Stimulated activated CD8-positive, alpha-beta memory T cell treated with anti-CD3 and anti-CD28 coated beads, Interleukin-2, amount 100 ng/mL, for 1 hour (primary cell): ENCODE measurements at places on chromosomes 3 and 15.

DNA sequence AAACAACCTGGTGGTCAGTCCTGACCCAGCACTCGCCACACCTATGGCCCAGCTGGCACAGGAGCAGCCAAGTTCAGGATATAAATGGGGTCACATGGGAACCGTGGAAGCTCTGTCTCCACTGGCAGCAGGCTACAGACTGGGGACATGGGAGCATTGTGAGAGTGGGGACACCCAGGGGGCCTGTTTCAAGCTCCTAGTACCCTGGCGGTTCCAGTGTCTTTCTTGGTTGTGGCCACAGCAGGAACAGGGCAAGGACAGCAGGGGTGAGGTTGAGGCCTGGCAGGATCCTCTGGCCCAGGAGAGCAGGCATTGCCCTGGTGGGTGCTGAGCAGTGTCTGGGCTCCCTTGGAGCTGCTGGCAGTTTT lies 1.9 kb downstream of the CSK start:
- no peak for DNase-seq

- no peak for DNase-seq
Measured at GRCh38 chr3:156820692-156821080, 5.5 kb upstream of the LEKR1 start.

GRCh38 chr15:48876057-48876456 lies 1.9 kb upstream of the EID1 start:
- no peak for DNase-seq

DNA sequence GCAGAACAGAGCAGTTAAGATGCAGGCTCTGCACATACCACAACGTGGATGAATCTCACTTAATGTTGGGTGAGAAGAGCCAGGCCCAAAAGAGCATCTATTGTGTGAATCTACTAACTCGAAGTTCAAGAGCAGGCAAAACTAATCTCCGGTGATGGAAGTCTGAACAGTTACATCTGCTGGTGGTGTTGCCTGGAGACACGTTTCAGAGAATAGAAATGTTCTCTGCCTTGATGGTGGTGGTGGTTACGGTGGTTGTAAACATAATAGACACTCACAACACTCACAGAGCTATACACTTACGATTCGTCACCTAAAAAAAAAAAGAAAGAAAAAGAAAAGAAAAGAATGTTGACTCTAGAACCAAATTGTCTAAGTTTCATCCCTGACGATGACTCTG lies 86.8 kb downstream of the LIPC start:
- no peak for DNase-seq

DNA sequence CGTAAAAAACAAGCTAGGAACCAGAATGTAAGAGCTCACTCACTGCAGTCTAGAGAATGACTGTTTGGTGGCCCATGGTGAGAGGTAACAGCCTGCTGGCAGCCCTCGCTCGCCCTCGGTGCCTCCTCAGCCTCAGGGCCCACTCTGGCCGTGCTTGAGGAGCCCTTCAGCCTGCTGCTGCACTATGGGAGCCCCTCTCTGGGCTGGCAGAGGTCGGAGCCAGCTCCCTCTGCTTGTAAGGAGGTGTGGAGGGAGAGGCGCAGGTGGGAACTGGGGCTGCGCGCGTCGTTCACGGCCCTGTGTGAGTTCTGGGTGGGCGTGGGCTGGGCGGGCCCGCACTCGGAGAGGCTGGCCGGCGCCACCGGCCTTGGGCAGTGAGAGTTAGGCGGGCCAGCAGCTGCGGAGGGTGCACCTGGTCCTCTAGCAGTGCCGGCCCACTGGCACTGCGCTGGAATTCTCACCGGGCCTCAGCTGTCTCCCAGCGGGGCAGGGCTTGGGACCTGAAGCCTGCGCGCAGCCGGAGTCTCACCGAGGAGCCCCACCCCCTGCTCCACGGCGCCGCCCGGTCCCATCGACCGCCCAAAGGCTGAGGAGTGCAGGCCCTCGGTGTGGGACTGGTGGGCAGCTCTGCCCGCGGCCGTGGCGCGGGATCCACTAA lies 420.6 kb downstream of the RBMS3 start:
- DNase-seq: no peak

DNA sequence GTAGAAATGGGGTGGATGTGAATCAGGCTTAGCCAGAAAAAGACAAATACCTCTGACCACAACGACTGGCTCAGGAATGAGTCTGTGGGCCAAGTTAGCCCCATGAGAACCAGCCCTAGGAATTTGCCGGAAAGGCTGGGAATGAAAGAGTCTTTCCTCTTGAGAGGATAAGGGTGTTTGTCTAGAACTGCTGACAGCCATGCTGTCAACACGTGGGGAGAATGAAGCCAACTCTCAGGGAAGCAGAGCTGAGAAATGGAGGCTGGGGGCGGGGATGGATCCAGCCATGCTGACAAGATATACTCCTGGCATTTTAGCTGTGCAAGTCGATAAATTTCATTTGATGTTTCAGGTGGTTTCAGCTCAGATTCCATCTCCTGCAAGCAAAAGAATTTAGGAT lies 10.6 kb upstream of the SLC6A1 start:
- DNase-seq: no peak
